ENCODE measurements at places on chromosomes 5 and 9.

GRCh38 chr5:122858451-122858850, 13.0 kb downstream of the SNX24 start:
- no peak for DNase-seq

GRCh38 chr5:141923448-141924313, at the start of gene DELE1:
TSS of gene DELE1 (plus strand) at chr5:141923871. CDS start at chr5:141923942, 71 bp downstream.
- DNase-seq = peak; percentile 89

DNA sequence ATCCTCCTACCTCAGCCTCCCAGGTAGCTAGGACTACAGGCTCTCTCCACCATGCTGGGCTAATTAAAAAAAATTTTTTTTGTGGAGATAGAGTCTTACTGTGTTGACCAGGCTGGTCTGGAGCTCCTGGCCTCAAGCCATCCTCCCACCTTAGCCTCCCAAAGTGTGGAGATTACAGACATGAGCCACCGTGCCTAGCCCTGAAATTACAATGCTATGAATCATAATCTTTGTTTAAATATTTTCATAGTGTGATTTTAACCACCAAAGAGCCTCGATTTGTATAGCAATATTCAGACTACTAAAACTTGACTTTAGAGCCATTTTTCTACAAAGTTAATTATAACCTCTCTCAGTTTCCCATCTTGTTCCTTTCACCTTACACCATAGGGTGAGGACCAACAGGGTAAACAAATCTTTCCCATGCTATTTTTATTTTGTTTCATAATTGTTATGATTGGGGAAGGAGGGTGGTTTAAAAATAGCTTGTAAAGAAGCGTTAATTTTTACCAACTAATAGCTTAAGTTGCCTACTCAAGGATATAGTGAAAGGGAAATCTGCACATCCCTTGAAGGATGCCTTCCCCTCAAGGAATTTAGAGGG, 32.7 kb downstream of the UBE2D2 start:
- DNase-seq = no peak

DNA sequence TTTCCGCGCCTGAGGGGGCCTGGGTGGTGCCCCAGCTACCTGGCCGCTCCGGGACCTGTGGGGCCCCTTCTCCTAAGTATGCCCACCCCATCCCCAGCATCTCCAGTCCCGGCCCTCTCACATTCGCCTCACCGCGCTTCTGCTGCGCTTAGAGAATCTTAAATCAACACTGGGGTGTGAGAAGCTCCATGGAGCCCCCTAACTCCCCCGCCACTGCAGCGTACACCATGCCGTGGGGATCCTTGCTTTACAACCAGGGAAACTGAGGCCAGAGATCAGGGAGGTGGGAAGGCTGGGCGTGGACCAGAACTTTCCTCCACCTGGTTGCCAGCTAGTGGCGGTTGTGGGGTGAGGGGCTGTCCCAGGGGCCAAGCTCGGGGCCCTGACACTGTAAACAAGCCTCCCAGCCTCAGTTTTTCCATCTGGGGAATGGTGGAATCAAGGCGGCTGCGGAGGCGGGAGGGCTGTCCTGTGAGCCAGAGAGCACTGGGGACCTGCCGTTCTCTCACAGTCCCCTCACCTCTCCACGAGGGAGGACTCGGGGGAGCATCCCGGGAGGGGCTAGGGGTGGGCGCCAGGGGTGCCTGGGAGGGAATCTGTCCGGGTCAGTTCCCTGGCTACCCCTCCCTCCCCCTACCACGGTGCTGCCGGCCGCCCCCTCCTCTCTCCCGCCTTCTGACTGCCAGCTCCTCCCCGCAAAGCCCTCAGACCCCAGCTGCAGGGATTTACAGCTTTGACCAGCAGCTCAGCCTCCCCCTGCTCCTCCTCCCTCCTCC, 161.2 kb downstream of the C9orf50 start:
- no peak for DNase-seq

DNA sequence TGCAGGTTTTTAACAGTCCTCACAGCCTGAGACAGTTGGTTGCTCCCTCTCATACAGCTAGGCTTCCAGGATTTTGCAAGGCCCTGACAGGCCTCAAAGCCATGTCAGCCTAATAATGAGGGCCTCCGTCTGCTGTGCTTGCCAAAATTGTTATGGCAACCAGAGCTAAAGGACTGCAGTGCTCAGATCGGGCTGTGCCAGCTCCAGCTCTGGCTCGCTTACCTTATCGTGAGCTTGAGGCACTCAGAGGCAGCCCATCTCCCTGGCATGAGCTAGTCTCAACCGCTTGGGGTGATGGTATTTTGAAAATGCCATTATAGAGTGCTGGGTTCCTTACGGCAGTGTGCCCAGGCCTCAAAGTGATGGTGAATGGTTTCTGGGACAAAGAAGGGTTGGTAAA, 8.4 kb downstream of the MTAP start:
- DNase-seq = no peak

DNA sequence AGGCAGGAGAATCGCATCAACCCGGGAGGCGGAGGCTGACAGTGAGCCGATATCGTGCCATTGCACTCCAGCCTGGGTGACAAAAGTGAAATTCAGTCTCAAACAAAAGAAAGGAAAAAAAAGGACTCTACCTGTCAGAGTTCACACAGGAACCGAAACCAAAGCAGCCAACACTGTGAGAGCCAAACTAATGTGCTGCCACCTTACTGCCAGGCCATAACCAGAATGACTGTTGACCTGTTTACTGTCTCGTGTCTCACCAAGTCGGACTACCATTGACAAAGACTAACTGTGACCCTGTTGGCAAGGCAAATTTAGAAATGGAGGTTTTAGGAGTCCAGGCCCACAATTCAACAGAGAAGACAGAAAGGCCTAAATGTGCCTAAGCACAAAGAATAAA, 112.4 kb downstream of the ANXA2R start:
- DNase-seq = no peak

DNA sequence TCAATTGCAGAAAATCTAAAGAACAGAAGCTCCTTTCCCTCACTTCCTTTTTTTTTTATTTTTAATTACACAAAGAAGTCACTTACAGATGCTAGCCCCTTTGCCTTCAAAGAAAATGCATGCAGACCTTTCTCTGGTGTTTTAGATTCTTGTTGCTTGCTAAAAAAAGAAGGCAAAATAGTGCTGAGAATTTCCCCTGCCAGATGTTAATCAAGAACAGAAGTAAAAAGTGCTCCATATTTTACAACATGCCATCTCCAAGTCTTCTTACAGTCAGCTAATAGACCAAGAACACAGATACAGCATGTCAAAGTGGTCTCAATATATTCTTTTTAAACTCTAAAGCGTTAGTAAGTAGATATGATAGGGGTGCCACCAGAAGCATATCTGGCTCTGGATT, 142.8 kb upstream of the RGMB start:
- DNase-seq = no peak

Measured in stimulated activated CD8-positive, alpha-beta memory T cell treated with anti-CD3 and anti-CD28 coated beads, Interleukin-15, amount 100 ng/mL, for 4 hours (primary cell).